ENCODE measurements at places on chromosomes 3 and 15.

DNA sequence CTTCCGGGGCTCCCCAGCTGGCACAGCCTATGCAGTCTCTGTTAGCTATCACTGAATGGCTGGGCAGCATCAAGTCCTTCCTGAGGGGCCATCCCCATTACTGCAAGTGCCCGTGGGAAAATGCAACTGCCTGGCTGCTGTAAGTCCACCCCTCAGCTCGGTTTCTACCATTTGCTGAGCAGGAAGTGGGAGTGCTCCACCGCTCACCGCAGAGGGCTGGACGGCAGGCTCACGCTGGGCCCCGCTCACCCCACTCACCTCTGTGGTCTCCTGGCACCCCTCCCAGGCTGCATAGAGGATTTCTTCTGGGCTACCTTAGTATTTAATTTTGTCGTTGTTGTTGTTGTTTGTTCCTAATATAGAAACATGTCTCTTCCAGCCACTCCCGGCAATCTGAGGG lies 270.2 kb downstream of the PLCL2 start:
- no peak for DNase-seq

GRCh38 chr3:107641572-107642307 lies 119.0 kb downstream of the BBX start:
- DNase-seq, result no peak

- no peak for DNase-seq
Observed at GRCh38 chr3:124636863-124637296, 93.4 kb upstream of the UMPS start.

GRCh38 chr3:40753951-40754350 lies 229.2 kb downstream of the ZNF621 start:
- no peak for DNase-seq

DNA sequence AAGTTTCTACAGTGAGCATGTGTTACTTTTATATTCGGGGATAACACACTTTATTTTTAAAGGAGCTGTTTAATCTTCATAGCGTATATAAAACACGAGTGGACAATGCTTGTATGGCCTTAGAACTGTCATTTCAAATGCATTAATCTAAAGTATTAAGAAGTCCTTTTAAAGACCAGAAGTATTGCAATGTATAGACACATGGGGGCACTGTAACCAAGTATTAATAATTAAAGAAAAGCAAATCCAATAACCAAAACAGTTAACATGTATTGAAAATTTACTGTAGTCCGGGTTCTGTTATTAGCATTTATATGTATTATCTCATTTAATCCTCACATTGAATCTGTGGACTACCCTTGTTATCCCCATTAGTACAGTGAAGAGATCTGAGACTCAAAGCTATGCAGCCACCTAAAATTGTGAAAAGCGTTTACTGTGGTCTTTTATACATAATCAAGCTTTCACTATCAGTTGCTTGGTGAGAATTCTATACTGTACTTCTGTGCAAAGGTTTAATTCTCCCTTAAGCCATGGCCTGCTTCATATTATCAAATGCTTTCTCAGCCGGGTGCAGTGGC lies 10.1 kb downstream of the ARL14 start:
- no peak for DNase-seq

- no peak for DNase-seq
Observed at GRCh38 chr3:61173676-61174075, 77.6 kb downstream of the FHIT start.
